COR-L47 (cell line): ENCODE measurements at places on chromosomes 6 and 20.

- DNase-seq: no peak
These were observed 7.1 kb upstream of the MYT1 start for GRCh38 chr20:64156886-64157875.

- DNase-seq: no peak
These were observed 24.0 kb downstream of the SDCBP2 start for GRCh38 chr20:1304710-1305515.

DNA sequence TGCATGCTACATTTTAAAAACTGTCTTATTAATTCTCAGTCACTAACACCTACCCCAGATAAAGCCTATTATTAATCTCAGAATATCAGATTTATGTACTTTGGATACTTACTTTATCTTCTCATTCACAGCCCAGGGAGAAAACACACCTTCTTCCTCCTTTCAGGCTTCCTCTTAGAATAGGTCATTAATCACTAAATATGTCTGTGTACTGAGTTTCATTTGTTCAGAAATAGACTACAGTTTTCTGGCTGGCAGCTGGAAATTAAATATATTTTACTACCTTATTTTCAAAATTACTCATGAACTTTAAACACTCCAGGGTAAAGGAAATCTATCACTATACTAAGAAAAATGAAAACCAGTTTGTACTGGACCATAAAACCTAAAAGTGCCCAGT lies 147.7 kb upstream of the DST start:
- no peak for DNase-seq

- no peak for DNase-seq
These were observed 152.3 kb downstream of the ZFAND3 start for GRCh38 chr6:37971711-37972390.

DNA sequence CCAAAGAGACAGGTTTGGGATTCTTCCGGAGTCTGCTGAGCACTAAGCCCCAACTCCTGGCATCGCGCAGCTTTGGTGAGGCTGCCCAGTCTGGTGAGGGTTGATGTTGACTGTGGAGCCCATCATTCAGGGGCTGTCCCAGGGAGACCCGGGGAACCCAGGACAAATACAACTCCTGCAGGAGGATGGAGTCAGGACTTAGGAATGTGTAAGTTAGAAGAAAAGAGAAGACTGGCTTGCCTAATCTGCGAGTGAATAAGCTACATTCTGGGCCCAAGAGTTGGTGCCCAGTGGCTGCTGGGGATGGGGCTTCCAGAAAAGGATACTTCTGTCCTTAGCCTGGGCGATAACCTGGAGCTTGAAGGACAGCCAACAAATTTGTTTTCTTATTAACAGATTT lies 47.9 kb downstream of the STK35 start:
- no peak for DNase-seq

- DNase-seq: no peak
These were observed 21.8 kb downstream of the CTCFL start for GRCh38 chr20:57503035-57503658.

DNA sequence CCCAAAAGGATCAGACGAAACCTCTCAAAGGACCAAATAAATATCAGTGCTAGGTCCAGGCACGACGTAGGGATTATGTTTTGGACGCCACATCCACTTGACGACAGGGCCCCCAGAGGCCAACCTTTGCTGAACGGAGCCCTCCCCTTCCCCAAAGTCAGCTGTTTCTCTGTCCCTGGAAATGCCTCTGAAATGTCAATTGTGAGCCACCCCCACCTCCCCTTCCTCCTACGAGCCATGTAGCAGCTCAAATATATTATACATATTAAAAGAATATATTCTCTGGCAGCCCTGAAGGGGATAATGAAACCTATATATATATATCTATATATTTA lies 39.6 kb upstream of the BLCAP start:
- no peak for DNase-seq
